ENCODE measurements at places on chromosomes 7 and 10.

DNA sequence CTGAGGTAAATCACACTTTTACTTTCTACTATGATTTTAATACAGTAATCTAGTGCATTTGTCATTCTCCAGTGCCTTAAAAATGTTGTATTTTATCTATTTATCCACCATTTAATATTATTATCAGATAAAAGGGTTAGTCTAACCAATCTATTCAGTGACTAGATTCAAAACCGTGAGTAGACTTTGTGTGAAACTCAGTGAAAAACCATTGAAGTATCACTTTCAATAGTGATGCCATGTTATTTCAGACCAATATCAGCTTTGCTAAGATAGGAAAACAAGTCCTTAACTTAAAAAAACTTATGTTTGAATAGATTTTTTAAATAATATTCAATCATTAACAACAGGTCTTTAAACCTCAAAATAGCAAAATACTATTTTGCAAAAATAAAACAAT is 1628.7 kb downstream of the REEP3 start:
- DNase-seq: no peak

DNA sequence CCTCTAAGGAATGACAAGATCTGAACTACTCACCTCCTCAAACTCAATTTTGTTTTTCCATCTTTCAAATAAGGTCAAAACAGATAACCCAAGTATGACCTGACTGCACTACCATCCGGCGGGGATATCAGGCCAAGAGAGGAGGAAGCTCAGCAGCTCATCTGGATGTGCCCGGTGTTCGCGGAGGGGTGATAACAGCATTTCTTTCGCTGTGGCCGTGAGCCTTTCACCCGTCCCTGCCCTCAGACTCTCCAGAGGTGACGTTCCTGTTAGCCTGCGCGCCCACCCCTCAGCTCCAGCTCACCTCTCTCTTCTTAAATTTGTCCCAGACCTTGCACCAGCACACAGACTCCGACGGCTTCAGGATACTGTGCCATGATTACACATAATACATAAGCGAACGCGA is 526 bp downstream of the ZNF248 start:
- DNase-seq: no peak

DNA sequence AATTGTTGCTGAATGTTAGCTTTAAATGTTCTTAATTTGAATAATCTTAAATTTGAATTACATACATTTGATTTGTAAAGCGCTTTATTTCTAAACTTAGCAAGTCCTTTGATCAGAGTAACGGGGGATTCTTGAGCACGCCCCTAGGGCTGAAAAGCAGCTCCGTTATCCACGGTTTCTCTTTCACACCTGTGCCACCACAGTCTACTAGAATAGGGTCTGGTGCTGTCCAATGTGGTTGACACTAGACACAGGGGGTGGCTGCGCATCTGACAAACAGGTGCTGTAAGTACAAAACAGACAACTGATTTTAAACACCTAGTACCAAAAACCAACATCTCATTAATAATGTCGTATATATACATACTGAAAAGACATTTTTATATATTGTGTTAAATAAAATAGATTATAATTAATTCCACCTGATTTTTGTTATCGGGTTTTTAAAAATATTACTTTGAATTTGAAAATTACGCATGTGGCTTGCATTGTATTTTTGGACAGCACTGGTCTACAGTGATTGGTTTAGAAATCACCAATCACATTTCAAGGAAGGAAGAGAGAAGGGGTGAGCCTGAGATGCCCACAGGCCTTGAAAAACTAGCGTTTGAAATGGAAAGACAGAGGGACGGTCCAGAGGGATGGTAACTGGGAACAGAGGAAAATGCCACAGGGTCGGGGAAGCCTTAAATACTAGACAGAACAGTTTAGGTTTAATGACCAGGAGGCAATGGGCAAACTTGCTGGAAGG is 7.3 kb downstream of the SEPHS1 start:
- DNase-seq: no peak

DNA sequence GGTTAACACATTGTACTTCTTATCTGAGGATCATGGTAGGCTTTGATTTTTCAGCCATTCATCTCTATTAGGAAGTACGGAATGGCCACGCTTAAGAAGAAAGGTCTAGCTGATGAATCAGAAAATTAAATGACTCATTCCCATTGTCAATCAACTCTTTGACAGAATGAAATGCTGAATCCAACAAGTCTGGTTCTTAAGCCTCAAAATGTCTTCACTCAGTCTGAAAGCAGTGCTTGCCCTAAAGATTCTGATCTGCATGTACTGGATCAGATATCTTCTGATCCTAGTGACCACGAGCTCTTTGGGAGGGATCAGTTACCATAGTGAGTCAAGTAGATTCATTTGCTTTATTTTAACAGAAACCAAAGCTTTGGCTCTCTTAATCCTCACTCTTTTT is 5.7 kb upstream of the CELF2 start:
- no peak for DNase-seq

GRCh38 chr10:30973737-30974136 is 57.9 kb downstream of the ZNF438 start:
- no peak for DNase-seq

GRCh38 chr10:59892697-59893096 is 13.7 kb downstream of the CCDC6 start:
- DNase-seq: no peak

- DNase-seq: no peak
Measured at GRCh38 chr7:92137557-92137956, 3.3 kb upstream of the CYP51A1 start.

- DNase-seq: no peak
Measured at GRCh38 chr7:125930848-125931247, 1001.2 kb upstream of the POT1 start.

GRCh38 chr10:2210088-2210487 is 472.8 kb upstream of the ADARB2 start:
- no peak for DNase-seq

DNA sequence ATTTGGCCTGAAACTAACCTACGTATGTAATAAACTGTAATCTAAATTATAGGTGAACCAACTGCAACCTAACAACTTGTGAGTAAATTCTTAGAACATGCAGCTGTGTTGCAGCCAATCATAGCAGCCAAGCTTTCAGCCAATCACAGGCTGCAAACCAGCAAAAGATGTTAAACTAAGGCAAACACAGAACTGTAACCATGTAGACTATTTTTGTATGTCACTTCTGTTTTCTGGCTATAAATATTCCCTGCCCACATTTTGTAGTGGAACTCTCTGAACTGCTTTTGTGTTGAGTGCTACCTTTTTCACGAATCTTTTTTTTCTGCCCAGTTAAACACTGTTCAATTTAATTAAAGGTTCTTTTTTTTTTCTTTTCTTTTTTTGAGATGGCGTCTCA is 28.2 kb upstream of the ZPBP start:
- DNase-seq: no peak

GRCh38 chr7:111012799-111013675 is 77.9 kb upstream of the LRRN3 start:
- DNase-seq: no peak

DNA sequence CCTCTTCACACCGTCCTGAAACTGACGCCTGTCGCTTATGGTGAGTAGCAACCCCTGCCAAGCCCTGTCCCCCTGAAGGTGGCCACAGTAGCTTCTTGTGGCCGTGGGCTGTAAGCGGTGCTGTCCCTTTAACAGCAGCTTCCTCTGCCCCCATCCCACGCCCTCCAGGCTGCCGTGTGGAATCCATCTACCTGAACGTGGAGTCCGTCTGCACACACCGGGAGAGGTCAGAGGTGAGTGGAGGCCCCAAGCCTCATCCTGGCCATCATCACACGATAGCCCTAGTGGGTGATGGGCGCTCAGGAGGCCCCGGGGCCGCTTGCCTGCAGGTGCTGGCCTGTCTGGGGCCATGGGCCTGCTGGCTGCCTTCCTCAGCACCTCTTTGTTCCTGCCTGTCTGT is 21.2 kb downstream of the PFKFB3 start:
- DNase-seq: no peak

- no peak for DNase-seq
Measured at GRCh38 chr7:18302097-18302496, 193.5 kb upstream of the HDAC9 start.

DNA sequence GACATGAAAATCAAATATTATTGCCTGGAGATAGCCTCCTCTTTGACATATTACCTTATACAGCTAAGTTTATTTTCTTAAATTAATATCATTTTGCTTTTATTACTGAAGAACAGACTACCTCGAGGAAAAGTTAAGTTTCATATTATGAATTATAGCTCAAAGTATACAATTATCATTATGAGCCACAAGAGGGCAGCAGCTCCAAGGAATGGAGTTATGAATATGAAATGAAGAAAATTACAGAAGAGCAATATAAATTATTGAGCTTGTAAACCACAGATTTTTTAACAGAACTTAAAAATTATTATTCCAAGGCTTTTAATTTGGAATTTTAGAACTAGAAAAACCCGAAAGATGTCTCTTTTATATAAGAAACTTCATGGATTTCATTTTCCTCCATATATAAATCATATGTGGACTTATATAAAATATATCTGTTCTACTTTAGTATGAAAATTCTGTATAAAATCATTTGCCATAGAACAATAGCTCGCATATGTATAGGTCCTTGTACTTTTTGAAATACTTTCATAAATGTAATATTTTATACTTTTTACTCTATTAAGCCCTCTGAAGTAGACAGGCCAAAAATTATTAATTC is 40.1 kb downstream of the IQUB start:
- DNase-seq: peak; percentile 19

DNA sequence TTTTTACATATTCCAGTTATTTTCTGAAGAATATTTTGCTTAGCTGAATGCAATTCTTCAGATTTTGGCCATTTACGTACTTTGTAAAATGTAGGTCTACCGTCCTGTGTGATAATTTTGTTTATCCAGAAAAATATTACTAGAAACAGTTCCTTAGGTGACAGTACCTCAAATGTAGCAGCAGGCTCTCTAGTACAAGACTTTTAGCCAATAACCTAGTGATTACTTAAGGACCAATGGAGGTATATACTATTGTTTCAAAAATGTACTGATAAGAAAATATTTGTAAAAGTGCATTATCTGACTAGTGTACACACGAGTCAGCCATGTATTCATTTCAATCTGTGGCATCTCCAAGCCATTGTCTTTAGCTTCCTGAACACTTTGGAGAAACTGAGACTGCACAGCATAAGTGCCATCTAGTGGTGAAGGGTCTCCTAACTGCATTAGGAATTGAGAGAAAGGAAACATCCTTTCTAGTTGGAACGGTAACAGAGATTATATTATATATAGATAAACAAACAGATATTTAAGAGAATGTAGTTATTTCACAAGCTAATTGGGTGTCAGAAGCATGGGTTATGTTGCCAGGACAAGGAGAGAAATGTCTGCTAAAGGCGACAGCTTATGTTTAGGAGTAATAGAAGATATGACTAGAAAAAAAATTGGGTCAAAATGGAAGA is 23.7 kb downstream of the RTKN2 start:
- DNase-seq: peak; percentile 77

DNA sequence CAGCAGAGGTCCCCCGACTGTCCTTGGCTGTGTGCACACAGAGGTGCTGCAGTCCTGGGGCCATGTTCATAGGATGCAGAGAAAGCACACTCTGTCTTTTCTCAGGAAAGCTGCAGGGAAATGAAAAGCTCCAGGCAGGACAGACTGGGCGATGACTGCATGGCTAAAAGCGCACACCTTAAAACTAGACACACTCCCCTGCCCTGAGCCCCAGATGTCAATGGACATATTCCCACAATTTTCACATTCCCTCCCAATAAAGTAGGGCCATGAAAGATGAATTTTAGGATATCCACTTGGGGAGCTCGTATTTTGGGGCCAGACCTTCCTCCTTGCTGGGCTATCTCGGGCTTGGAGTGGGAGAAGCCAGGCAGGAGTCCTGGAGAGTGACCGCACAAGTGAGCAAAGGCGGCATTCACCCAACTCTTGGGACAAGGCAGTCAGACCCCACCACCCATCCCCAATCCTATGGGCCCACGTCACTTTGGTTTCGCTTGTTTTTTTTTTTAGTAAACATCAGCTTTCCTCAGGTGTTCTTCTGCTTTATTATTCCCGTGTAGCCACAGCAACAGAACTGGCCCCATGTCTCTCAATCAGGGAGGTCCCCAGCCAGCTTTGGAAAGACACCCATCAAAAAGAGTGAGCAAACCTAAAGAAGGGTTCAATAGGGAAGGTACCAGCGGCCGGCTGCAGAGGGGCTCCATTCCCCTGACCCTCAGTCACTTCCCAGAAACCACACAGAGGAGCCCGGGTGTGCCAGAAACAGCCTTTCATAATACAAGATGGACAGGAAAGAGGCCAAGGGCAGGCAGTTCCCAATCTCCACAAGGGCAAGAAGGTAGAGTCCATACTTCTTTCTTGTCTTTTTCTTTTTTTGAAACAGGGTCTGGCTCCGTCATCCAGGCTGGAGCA is 12.7 kb downstream of the GPRIN2 start:
- DNase-seq: no peak

DNA sequence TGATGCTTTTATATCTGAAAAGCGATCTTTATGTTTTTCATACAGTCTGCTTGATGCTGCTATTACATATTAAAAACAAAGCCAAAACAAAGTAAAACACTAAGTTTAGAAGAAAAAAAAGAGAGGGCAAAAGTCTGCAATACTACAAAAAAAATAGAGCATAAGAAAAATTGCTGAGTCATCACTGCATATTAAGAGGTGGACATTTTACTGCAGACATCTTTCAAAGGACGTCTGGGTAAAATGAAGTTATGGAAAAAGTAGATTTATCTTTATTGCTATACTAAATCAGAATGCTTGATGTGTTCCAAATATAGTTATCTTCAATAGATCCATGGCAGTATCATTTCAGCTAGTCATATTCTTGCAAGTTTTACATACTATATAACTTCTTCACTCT is 172.0 kb downstream of the MAGI2 start:
- no peak for DNase-seq

GRCh38 chr7:21942955-21943354 is 2.7 kb downstream of the CDCA7L start:
- no peak for DNase-seq

DNA sequence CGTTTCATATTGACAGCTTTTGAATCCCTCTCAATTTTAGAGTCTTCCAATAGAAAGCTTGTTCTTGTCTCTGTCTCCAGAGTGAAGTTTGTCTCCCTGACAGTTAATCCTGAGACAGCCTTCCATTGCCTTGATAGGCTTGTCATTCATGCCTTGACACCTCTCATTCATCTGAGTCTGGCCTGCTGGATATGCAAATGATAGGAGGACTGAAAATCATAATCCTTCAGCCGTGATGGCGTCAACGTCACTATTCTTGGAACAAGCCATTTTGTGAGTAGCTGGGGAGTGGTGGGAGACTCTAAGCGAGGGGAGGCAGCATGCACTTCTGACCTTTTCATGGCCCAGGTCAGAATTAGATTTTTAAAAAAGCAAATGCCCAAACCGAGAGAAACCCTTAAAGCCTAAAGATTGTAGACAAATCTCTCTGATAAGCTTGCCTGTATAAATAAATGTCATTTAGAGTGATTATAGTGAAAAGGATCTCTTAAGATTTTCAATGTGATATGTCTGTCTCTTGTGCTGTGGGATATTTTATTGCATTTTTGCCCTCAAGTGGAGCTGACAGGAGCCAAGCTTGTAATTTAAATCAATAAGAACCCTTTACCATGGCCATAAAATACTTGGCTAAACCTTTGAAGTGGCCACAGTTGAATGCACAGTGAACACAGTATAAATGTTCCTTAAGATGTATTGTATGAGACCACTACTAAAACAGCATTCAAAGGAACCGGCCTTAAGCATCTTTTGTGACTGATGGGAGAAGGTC is 148.8 kb downstream of the SNX10 start:
- no peak for DNase-seq

- DNase-seq: peak; percentile 80
Measured at GRCh38 chr7:35878351-35878750, 77.5 kb downstream of the SEPTIN7 start.

Data from fibroblast of skin of right quadriceps (primary cell).